Upper lobe of right lung (tissue), 1 donor: ENCODE measurements at places on chromosomes 7 and 10. TPM values are rescaled to one million over a fixed set of nuclear protein-coding genes. Genes with fewer than 3 reads are reported as not detected.
A peak's percentile ranks its signal among the peaks of the same experiment; 100 is the strongest.

Gene GNG11
- total RNA-seq, result 22.6 TPM

Gene HHEX
- 12.2 TPM for total RNA-seq

Gene PTPRZ1
- total RNA-seq, result 3.6 TPM

Gene TFR2
- total RNA-seq, result 0.41 TPM

Gene GRM3
- total RNA-seq, result not detected

DNA sequence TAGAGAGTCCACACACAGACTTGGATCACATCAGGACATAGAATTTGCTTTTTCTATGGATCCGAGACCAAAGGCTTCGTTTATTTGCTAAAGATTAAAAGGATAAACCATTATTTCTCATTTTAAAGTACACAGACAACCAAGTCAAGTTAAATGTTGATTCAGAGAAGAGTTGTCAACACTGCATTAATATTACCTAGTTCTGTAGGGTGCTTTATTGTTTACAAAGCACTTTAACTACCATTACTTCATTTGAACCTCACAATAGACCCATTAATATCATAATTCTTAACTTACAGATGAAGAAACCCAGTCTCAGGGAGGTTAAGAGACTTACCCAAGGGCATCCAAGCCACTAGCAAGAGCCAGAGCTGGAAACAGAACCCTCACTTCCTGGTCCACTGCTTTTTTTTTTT lies 43.2 kb upstream of the GSAP start:
- no peaks in the 10 kb centered on the region for H3K27me3 ChIP-seq
- no peak for DNase-seq
- no peak overlapping the region for H3K27ac ChIP-seq
- H3K36me3 ChIP-seq, result no peaks in the 10 kb centered on the region

DNA sequence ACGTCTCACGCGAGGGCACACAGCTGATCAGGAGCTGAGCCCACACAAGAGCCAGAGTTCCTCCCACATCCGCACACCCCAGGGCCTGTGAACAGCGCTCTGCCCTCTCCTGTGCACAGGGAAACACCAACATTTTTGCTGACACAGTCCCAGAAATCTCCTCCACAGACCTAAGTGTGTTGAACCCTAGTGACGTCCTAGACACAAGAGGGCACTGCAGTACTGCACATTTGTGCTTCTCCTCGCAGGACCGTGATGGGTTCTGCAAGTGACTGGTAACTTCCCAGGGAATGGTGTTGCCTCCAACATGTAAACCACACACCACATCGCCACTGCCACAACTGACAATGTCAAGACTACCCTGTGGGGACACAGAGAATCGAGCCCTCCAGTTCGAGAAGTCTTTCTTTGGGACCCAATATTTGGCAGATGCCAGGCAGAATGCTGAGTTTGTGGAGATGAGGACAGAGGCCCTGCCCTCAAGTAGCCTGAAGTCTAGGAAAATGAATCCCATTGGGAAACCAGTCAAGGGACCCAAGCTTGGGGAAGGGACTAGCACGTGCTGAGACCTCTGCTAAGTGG lies 170.3 kb downstream of the PAXIP1 start:
- no peak for DNase-seq
- H3K4me3 ChIP-seq, result no peak overlapping the region
- no peaks in the 10 kb centered on the region for H3K36me3 ChIP-seq
- no peaks in the 10 kb centered on the region for H3K27me3 ChIP-seq
- no peak overlapping the region for H3K27ac ChIP-seq

- no peak for DNase-seq
- H3K36me3 ChIP-seq, result no peaks in the 10 kb centered on the region
- H3K27me3 ChIP-seq, result no peaks in the 10 kb centered on the region
- no peaks in the 10 kb centered on the region for H3K4me1 ChIP-seq
These were observed 47.7 kb upstream of the PDGFA start for GRCh38 chr7:567305-567883.

- DNase-seq, result no peak
- no peak overlapping the region for H3K4me3 ChIP-seq
- H3K36me3 ChIP-seq, result no peaks in the 10 kb centered on the region
- no peak overlapping the region for H3K27ac ChIP-seq
- H3K4me1 ChIP-seq, result no peaks in the 10 kb centered on the region
These were observed 439.6 kb downstream of the CALN1 start for GRCh38 chr7:71972534-71972933.

DNA sequence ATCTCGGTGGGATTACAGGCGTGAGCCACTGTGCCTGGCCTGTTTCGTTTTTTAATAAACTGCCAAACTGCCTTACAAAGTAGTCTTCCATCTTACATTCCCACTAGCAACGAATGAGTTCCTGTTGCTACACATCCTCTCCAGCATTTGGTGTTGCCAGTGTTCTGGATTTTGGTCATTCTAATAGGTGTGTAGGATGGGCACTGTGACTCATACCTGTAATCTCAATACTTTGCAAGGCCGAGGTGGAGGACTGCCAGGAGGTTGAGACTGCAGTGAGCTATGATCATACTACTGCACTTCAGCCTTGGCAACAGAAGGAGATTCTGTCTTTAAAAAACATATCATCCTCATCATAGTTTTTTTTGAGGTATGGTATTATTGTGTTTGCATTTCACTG lies 21.4 kb upstream of the RSBN1L start:
- peak; percentile 73 for DNase-seq
- no peaks in the 10 kb centered on the region for H3K27me3 ChIP-seq
- no peak overlapping the region for H3K27ac ChIP-seq

DNA sequence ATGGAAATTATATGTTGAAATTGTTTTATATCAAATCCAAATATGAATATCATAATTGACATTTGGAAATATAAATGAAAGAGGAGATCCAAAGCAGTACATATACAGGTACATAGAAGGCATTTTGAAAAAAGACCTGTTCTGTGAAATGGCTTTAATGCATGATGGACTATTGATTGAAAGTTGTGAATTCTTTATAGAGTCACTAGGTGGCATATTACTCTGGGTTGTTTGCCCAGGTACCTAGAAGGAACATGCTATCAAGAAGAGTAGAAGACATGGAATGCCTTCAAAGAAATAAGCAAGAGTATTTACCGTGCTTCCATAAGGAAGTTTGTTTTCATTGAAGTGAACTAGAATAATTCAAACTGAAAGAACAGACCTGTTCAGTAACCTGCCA lies 160.0 kb upstream of the ANK3 start:
- no peaks in the 10 kb centered on the region for H3K27me3 ChIP-seq
- no peak overlapping the region for H3K4me3 ChIP-seq
- no peaks in the 10 kb centered on the region for H3K36me3 ChIP-seq
- no peak overlapping the region for H3K27ac ChIP-seq
- DNase-seq, result no peak

DNA sequence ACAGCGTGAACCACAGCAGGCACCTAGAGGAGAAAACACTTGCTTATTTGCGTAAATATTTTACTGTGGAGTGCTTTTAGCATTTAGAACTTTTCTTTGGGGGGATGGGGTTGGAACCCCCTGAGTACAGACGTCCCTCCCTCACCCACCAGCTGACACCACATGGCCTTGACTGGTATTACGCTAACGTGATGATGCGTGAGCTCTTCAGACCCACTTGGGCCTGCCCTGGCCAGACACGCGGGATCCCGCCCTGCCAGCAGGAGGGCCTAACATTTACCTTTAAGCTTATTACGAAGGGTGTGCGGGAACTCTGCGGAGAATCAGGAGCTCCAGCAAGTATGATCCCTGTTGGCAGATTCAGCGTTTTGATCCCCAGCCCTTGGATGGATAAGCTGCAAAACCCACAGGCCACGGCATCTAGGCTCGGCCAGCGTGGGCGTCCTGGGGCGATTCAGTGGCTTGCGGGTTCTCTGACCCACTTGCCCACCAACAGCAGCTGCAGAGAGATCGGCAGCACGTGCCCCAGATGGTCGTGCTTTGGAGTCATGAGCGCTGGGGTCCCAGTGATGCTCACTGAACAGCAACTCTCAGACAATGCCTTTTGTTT lies 545.5 kb upstream of the FOXK1 start:
- no peaks in the 10 kb centered on the region for H3K4me1 ChIP-seq
- H3K27ac ChIP-seq, result no peak overlapping the region
- H3K27me3 ChIP-seq, result no peaks in the 10 kb centered on the region
- no peaks in the 10 kb centered on the region for H3K36me3 ChIP-seq
- no peak overlapping the region for H3K4me3 ChIP-seq

DNA sequence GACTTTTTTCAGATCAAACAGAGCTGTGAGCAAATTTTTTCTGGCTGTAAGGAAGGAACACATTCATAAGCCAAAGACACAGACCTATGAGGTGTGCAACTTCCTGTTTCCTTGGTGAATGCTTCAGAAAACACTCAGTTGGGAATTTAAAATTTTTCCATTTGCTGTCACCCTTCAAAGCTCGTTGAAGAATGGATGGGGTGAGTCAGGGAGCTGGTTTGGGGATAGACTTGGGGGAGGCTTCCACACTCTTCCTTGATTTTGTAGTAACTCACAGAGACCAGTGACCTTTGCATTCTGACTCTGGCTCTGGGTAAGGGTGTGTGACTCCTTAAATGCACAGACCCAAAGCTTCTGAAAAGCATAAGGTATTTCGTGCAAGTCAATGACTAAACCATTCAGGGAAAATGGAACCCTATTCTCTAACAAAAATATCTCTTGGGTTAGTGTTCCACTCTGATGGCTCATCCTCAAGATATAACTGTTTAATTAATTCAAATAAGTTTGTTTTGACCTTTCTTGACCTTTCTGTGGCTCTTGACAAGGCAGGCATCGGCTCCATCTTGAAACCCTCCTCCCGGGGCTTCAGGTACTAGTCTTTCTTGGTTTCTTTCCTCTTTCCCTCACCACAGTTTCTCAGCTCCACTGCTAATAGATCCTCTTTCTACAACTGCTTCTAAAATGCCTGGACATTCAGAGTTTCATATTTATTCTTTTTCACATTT lies 227.8 kb upstream of the INHBA start:
- H3K27ac ChIP-seq, result no peak overlapping the region
- H3K4me1 ChIP-seq, result no peaks in the 10 kb centered on the region
- DNase-seq, result no peak
- H3K4me3 ChIP-seq, result no peak overlapping the region
- no peaks in the 10 kb centered on the region for H3K36me3 ChIP-seq

DNA sequence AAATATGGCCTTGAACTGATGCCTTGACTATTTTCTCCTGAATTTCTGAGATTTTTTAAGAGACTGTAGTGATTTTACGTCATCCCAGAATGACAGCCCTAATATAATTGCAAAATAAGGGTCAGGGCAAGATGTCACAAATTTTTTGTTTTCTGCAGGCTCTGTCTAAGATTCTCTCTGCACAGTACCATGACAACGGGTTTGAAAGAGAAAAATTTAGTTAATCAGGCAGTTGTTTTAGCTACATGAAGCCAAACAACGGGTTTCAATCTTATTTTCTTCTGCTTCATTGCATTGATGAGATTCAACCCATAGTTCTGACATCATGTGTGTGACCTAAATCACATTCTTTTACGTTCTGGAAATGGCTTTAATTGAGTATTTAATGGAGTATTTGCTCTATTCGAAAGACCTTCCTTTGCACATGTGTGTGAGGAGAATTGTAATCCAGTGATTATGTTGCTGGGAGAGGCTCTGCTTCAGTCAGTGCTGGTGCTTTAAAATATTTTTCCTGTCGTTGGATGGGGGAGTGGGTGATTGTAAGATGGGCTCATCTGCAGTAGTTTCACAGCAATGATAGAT lies 118.0 kb upstream of the RHOBTB1 start:
- H3K27ac ChIP-seq, result no peak overlapping the region
- DNase-seq, result no peak
- H3K4me3 ChIP-seq, result no peak overlapping the region
- H3K36me3 ChIP-seq, result no peaks in the 10 kb centered on the region
- no peaks in the 10 kb centered on the region for H3K27me3 ChIP-seq
- no peaks in the 10 kb centered on the region for H3K4me1 ChIP-seq

DNA sequence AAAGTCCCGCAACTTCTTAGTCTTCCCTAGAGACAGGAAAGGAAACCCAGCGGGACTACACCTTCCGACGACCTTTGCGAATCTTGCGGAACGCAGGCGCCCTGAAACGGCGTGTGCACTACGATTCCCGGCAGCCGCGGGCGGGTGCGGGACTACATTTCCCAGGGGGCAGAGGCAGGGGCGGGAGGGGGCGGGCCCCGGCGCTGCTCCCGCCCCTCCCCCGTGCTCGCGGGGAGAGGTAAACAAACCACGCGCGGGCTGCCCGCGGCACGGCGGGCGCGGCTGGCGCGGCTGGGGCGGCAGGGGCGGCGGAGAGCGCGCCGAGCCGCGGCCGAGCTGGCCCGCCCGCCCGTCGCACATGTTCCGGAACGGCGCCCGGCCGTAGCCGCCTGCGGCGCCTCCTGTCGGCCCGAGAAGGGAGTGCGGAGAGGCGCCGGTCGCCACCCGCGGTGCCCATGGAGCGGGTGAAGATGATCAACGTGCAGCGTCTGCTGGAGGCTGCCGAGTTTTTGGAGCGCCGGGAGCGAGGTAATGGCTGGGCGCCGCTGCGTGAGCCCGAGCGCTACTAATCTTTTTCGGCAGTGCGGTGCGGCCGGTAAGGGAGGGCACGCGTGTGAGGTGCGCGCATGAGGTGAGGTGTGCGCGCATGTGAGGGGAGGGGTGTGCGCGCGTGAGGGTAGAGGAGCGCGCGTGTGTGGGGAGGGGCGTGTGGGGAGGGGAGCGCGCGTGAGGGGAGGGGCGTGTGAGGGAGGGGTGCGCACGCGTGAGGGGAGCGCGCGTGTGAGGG lies 18.5 kb downstream of the MXI1 start:
- H3K4me1 ChIP-seq, result peaks cover 17% of the 10 kb centered on the region
- peak overlapping the region; percentile 89 for H3K4me3 ChIP-seq
- H3K27me3 ChIP-seq, result no peaks in the 10 kb centered on the region
- H3K27ac ChIP-seq, result peak overlapping the region; percentile 88
- H3K36me3 ChIP-seq, result no peaks in the 10 kb centered on the region

GRCh38 chr7:21414795-21415393 lies 13.0 kb upstream of the SP4 start:
- H3K27me3 ChIP-seq, result peaks cover 3% of the 10 kb centered on the region
- H3K4me1 ChIP-seq, result no peaks in the 10 kb centered on the region
- no peak overlapping the region for H3K27ac ChIP-seq
- no peak for DNase-seq
- H3K4me3 ChIP-seq, result no peak overlapping the region
- no peaks in the 10 kb centered on the region for H3K36me3 ChIP-seq
